Suprapubic skin (tissue), 4 donors: ENCODE measurements at places on chromosomes 5 and 9. TPM values are rescaled to one million over a fixed set of nuclear protein-coding genes. Genes with fewer than 3 reads are reported as not detected.

GRCh38 chr5:31232273-31232888 is 38.9 kb downstream of the CDH6 start:
- no peaks in the 10 kb centered on the region for H3K27me3 ChIP-seq
- H3K4me3 ChIP-seq: no peak overlapping the region
- no peaks in the 10 kb centered on the region for H3K4me1 ChIP-seq
- H3K36me3 ChIP-seq: no peaks in the 10 kb centered on the region
- no peak overlapping the region for H3K27ac ChIP-seq

DNA sequence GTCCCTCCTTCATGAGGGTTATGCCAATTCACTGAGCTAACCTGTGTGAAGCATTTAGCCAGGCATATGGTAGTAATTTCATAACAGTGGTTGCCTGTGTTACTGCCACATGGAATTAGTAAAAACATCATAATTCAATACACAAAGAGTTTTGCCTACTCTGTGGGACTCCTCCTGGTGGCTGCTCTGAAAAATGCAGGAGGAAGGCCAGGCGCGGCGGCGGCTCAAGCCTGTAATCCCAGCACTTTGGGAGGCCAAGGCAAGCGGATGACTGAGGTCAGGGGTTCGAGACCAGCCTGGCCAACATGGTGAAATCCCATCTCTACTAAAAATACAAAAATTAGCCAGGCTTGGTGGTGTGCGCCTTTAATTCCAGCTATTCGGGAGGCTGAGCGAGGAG is 547.3 kb downstream of the CDK5RAP2 start:
- DNase-seq: no peak
- no peak overlapping the region for H3K4me3 ChIP-seq
- H3K27ac ChIP-seq: no peak overlapping the region

PCDHA3 gene
- total RNA-seq: 0.34 TPM

GRXCR2 gene
- not detected for total RNA-seq

ZNF879 gene
- total RNA-seq: 6.7 TPM

- no peaks in the 10 kb centered on the region for H3K4me1 ChIP-seq
- H3K36me3 ChIP-seq: peaks cover 63% of the 10 kb centered on the region
- DNase-seq: no peak
- no peak overlapping the region for H3K4me3 ChIP-seq
- no peak overlapping the region for H3K27ac ChIP-seq
These were observed 128.1 kb downstream of the CPLANE1 start for GRCh38 chr5:37121027-37121426.

DNA sequence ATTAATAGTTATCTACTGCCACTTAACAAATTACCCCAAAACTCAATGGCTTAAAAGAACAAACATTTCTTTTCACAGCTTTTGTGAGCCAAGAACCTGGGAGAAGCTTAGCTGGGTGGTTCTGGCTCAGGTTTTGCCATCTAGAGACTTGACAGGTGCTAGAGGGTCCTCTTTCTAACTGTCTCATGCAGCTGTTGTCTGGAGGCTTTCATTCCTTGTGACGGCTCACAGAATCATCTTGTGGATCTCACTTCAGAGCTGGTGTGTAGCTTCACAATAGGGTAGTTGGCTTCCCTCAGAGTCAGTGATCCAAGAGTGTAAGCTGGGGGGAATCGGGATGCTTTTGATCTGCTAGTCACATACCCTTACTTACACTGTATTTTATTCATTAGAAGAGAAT is 81.2 kb upstream of the APC start:
- no peak overlapping the region for H3K4me3 ChIP-seq
- no peak overlapping the region for H3K27ac ChIP-seq
- H3K27me3 ChIP-seq: no peaks in the 10 kb centered on the region
- H3K4me1 ChIP-seq: no peaks in the 10 kb centered on the region
- DNase-seq: no peak

SFXN1 gene
- 37.4 TPM for total RNA-seq

MAMDC2 gene
- 6.1 TPM for total RNA-seq

DNA sequence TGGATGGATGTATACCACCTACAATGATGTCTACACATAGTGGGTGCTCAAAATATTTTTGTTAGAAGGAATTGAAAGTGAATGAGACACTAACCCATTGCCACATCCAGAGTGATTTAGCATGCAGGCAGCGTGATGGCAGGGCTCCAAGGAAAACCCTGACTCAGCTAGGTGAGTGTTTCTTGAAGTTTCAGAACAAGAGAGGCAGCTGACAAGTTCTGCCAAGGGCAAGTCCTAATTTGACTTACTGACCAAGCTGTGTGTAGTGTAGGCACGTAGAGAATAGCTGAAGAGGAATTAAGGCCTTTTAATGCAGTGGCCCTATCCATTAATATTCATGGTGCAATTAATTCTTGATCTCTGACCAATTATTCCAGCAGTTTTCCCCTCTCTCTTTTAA is 107.8 kb upstream of the ATP10B start:
- no peak overlapping the region for H3K27ac ChIP-seq
- no peaks in the 10 kb centered on the region for H3K27me3 ChIP-seq
- H3K36me3 ChIP-seq: no peaks in the 10 kb centered on the region
- H3K4me1 ChIP-seq: peaks cover 22% of the 10 kb centered on the region

DNA sequence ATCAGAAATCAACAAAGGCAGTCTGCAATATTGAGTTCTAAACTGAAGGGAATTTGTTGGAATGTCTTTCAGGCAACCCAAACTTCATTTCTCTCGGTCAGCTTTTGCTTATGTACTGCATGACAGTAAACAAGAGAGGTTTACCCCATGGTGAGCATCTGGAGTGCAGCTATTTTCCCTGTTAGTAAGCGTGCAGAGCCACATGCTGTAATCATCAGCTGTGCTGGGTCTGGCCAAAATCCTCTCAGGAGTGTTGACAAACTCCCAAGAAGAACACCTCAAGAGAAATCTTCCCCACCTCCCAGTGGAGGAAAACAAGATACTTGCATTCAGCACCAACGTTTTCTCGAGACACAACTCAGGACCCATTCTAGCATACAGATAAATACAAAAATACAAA is 83.6 kb upstream of the ADAMTSL1 start:
- no peak overlapping the region for H3K27ac ChIP-seq
- H3K4me1 ChIP-seq: peaks cover 19% of the 10 kb centered on the region
- H3K4me3 ChIP-seq: no peak overlapping the region
- no peak for DNase-seq
- no peaks in the 10 kb centered on the region for H3K27me3 ChIP-seq

DNA sequence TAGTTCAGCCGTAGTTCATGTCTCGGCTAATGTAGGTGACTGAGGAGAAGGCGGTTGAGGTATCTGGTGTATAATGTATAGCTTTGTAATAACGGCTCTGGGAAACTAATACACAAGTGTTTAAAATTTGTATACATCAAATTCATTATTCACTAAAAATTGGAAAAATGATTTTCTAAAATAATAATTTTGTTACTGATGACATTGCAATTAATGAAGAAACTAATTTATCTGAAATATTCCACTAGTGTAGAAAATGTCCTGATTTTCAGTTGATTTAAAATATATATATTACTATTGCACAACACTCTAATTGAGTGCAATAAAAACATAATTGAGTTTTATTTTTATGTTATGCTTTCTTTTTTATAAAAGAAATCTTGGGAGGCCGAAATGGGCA is 823.0 kb downstream of the TAF11L14 start:
- no peak for DNase-seq
- no peaks in the 10 kb centered on the region for H3K4me1 ChIP-seq
- no peak overlapping the region for H3K27ac ChIP-seq
- no peaks in the 10 kb centered on the region for H3K27me3 ChIP-seq
- no peaks in the 10 kb centered on the region for H3K36me3 ChIP-seq
- H3K4me3 ChIP-seq: no peak overlapping the region

GRCh38 chr9:91943478-91944470 is 6.3 kb downstream of the ROR2 start:
- H3K4me1 ChIP-seq: peaks cover 19% of the 10 kb centered on the region
- H3K4me3 ChIP-seq: no peak overlapping the region
- H3K27me3 ChIP-seq: peaks cover 8% of the 10 kb centered on the region
- no peak overlapping the region for H3K27ac ChIP-seq
- H3K36me3 ChIP-seq: no peaks in the 10 kb centered on the region

GRCh38 chr9:121662359-121662758 is 10.9 kb downstream of the DAB2IP start:
- H3K36me3 ChIP-seq: no peaks in the 10 kb centered on the region
- no peaks in the 10 kb centered on the region for H3K4me1 ChIP-seq
- H3K27me3 ChIP-seq: no peaks in the 10 kb centered on the region
- H3K27ac ChIP-seq: no peak overlapping the region

DNA sequence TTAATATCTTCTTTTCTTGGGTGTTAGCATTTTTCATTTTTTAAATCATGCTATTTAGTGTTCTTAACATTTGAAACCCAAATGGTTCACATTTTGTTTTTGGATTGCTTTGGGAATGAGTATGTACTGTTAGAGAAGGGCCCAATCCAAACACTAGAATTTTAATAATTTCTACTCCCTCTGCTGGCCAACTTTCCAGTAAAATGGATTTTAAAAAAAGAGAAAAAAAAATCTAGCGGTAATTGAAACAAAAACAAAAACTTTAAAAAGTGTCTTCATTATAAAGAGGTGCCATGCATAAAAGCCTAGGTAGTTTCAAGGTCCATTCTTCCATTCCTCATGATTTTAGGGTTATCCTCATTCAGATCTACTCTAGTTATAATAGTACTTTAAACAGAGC is 32.1 kb upstream of the RICTOR start:
- H3K4me3 ChIP-seq: no peak overlapping the region
- no peaks in the 10 kb centered on the region for H3K36me3 ChIP-seq
- no peak overlapping the region for H3K27ac ChIP-seq
- no peaks in the 10 kb centered on the region for H3K27me3 ChIP-seq

SIT1 gene
- not detected for total RNA-seq

GNPDA1 gene
- total RNA-seq: 31.3 TPM

DNA sequence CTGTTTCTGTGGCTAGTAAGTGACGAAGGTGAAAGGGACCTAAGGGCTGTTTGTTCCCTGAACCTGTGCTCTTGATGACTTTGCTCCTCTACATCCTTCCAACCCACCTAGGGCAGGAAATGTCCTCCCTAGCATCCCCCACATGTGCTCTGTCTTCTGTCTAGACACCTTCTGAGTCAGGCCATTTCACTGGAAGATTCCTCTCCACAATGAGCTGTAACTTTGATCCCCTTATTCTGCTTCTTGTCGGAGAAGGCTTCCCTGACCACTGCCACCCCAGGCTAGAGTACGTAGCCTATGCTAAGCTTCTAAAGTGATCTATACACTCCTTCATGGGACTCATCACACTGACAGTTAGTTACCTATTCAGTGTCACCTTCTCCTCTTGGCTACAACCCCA is 21.7 kb downstream of the SPAAR start:
- H3K36me3 ChIP-seq: no peaks in the 10 kb centered on the region
- no peaks in the 10 kb centered on the region for H3K4me1 ChIP-seq
- DNase-seq: no peak

DNA sequence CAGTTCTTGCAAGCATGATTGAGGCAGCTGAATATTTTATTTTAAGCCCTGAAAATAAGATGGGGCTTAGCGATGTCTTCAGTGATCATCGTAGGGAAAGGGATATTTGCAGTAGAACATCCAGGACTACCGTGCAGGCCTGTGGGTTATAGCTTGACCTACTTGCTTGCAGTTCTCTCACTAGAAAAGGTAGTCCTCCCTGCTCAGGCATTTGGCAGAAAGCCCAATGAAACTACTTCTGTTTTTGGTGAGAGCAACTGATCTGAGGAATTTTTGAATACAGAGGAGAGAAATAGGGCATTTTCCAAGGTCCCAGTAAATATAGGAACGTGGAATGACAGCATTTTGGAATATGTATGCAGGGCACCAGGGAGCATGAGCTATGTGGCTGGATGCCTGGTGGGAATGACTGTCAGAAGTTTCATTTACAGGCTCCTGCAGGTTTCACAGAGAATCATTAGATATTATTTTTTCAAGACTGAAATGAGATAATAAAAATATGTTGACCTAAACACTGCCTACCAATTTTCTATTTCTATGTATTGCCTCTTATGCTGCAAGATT is 417.9 kb upstream of the ACTBL2 start:
- H3K4me3 ChIP-seq: no peak overlapping the region
- H3K36me3 ChIP-seq: no peaks in the 10 kb centered on the region
- H3K27me3 ChIP-seq: no peaks in the 10 kb centered on the region
- no peak for DNase-seq
- no peaks in the 10 kb centered on the region for H3K4me1 ChIP-seq

DNA sequence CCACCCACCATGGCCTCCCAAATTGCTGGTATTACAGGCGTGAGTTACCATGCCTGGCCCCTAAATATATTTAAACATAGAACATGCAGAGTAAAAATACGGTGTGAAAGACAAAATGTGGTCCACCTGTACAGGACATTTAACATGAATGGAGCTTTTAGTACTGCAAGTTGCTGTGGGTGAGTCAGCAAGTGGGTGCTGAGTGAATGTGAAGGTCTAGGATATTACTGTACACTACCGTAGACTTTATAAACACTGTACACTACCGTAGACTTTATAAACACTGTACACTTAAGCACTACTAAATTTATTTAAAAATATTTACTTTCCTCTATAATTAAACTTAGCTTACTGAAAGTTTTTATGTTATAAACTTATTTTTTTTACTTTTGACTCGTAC is 317.8 kb downstream of the PRDM9 start:
- H3K27me3 ChIP-seq: no peaks in the 10 kb centered on the region
- no peak overlapping the region for H3K4me3 ChIP-seq
- no peaks in the 10 kb centered on the region for H3K36me3 ChIP-seq
- H3K27ac ChIP-seq: no peak overlapping the region
- no peaks in the 10 kb centered on the region for H3K4me1 ChIP-seq
- no peak for DNase-seq

DNA sequence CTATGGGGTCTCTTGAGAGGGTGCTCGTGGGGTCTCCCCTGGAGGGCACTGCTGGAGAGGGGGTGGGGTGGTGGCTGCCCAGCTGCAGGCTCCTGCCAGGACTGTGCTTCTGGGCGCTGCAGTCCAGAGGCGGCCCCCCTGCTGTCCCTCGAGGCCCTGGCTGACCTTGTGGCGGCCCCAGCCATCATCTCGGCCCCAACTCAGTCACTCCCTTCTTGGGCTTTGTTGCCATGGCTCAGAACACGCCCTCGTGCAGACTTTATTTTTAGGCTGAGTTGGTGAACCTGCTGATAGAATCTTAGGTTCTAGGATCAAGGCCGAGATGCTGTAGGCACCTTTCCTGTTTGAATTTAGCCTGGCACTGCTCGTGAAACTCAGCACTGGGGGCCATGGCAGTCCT is 22.8 kb downstream of the FBXW5 start:
- no peak for DNase-seq
- no peaks in the 10 kb centered on the region for H3K27me3 ChIP-seq
- H3K4me1 ChIP-seq: peaks cover 7% of the 10 kb centered on the region

DNA sequence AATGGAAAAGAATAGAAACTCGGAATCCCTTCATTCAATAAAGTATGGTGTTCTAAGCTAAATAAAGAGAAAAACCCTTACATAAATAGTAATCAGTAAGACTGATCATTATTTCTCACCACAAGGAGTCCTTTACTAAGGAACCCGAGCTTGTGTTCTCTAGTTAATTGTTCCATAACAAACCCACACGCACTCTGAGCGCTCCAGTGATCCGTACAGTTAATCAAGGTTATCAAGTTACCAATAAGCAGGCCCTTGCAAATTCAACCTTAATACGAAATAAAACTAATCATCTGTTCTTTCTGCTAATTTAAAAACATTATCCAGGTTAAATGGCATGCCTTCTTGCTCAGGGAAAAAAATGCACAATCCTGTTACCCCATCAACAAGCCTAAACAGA is 224.4 kb downstream of the FRMD3 start:
- H3K4me3 ChIP-seq: no peak overlapping the region
- H3K4me1 ChIP-seq: peaks cover 6% of the 10 kb centered on the region
- no peak overlapping the region for H3K27ac ChIP-seq
